CD4-positive, alpha-beta T cell treated with Interferon gamma for 1 hour (primary cell): ENCODE measurements at places on chromosomes 6 and 20.

DNA sequence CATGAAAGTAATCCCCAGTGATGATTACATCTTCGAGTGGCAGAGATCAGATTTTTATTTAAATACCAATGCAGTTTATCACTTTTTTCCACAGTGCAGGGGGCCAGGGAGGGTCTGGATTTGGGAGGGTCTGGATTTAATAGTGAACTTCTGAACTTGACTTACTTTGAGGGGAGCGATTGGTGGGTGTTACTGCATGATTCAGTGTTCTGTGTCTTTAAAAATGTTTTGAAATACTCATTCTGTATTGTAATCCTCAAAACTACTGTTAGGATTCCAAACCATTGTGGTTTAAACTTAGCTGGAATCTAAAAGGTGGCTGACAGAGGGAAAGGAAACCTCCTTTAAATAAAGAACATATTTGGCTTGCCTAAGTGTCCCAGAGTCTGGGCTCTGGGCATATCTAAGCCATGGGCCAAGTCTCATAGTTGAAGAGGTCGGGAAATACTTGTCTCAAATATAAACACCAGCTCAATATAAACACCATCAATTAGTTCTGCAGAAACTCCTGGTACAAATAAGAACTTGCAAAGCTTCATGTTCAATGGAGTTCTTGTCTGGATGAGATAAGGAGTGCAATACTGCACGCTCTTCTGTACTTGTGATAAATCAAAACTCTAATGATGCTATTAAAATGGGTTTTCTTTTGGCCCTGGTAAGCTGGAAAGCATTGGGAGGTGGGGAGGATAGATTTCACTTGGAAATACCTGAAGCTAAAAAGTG is 14.4 kb downstream of the JARID2 start:
- DNase-seq = no peak

DNA sequence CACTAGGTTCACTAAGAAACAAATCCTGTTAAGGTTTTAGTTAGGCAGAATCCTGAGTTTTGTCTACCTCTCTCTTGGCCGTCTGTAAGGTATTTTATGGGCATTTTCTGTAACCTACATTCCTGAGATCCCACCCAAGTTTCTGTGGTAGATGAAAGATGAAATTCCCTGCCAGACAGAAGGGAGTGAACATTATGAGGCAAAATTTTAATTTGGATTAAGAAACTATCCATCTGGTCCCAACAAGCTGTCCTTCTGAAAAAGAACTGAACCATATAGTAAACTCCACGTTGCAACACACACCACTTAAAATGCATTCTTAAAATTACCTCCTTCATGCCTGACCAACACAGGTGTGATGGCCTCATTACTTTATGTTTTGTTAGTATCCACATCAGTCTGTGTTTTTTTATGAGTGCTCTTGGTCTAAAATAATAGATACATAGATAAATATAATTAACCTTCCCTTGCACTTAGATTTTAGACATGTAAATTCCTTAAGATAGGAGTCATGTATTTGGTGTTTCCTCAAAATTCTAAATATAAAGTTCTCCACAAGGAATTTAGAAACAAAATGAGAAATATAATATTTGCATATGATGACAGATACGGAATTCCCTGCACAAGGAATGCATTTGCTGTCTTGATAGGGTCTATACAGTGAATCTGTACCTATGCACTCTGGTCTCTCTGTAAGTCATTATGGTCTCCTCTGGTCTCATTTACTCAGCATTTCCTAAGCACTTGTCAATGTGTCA is 86.5 kb downstream of the CHD6 start:
- no peak for DNase-seq

DNA sequence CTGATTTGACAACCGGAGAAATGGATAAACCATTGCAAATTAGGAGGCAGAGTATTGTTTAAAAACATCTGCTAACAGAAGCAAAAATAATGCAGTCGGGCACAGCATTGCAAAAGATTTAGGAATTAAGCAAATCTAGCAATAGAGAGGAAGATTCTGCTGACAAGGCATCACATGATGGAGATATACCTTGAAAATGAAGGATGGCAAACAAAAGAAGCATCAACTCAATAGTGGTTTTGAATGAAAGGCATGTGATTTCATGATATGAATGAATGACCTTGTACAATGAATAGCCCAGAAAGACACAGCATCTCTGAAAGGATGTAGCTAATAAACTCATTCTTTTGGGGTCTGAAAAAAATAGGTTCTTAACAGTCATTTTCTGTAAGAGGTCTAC is 8.6 kb upstream of the RBM39 start:
- DNase-seq = no peak

- DNase-seq = no peak
Observed at GRCh38 chr20:63172726-63173125, 43.2 kb downstream of the YTHDF1 start.

GRCh38 chr6:48664826-48665225 is 553.8 kb upstream of the PTCHD4 start:
- no peak for DNase-seq

DNA sequence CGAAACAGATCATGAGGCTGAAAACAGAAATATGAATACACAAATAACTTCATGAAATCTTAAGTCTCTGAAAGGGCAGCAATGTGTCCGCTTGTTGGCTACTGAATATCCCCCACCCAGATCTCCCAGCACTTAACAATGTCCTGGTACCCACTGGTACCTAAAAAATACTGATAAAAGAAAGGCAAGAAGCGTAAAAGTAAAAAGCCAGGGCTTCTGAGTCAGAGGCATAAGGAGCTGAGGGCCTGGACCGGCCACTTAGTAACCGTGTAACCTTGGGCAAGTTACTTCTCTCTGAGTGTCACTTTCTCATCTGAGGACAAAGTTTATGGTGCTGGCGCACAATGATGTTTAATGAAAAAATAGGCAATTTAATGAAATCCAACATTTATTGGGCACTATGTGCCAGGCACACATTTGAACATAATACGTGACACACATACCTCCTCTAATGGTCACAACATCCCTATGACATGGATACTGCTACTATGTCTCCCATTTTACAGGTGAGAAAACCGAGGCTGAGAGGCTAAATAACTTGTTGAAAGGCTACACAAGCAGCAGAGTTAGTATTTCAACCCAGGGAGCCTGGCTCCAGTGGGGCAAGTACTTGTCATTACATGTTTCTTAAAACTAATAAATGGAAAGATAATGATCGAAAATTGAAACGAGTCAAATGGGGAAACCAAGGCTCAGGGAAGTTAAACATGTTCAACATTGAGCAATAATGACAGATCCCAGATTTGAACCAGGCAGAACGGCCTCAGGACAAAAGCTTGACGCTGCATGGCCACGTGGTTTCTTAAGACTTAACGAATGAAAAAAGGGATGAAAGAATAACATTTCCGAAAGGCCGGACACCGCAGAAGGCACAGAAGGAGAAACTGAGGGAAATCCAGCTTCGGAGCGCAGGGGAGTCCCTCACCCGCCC is 828 bp downstream of the TP53RK start:
- no peak for DNase-seq

GRCh38 chr6:63394656-63395308 is 75.0 kb upstream of the LGSN start:
- DNase-seq = no peak

GRCh38 chr20:36585410-36586125 is 12.2 kb downstream of the TGIF2 start:
- DNase-seq = no peak

GRCh38 chr6:111774346-111774703 is 98.9 kb downstream of the FYN start:
- no peak for DNase-seq

GRCh38 chr6:86744048-86744447 is 193.3 kb upstream of the HTR1E start:
- no peak for DNase-seq

- no peak for DNase-seq
Observed at GRCh38 chr6:21999012-21999528, 297.8 kb downstream of the PRL start.

DNA sequence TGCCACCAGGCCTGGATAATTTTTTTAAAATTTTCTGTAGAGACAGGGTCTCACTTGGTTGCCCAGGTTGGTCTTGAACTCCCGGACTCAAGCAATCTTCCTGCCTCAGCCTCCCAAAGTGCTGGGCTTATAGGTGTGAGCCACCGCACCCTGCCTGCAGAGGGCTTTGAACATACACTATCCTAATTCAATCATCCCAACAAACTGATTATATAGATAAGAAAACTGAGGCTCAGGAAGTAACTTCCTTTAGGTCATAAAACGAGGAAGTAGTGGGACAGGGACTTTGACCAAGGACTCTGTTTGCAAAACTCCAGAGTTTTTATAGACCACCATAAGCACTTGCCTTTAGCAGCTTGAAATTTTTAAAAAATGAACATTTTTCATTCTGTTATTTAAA is 5.0 kb upstream of the BANF2 start:
- no peak for DNase-seq

DNA sequence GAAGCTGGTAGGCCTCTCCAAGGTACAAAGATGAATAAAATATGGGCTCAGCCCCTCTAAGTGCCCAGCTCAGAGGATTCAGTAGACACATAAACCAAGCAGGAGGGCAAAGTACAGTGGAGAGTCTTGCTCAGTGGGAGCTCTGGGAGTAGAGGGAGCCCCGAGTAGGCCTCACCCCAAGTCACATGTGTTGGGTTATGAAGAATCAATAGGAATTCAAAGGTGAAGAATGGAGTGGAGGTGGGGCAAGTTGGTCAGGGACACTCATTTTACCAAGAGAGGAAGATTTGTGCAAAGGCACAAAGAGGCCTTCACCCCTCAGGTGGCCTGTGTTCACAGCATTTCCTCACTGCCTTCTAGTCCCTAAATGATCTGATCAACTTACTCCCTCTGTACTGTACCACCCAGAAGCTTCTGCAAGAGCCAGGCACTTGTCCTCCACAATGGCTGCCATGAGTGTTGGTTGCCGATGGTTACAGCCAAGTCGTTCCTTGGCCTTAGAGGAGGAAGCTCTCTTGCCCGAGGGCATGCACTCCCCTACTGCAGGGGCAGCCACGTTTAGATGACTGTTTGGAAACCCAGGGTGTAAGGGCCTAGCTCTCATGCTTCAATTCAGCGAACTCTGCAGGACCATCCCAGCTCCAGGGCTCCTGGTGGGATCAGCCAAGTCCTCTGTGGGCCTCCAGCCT is 6.7 kb upstream of the CDKN1A start:
- DNase-seq = no peak

- DNase-seq = no peak
Observed at GRCh38 chr6:144782634-144783033, 497.5 kb downstream of the UTRN start.

DNA sequence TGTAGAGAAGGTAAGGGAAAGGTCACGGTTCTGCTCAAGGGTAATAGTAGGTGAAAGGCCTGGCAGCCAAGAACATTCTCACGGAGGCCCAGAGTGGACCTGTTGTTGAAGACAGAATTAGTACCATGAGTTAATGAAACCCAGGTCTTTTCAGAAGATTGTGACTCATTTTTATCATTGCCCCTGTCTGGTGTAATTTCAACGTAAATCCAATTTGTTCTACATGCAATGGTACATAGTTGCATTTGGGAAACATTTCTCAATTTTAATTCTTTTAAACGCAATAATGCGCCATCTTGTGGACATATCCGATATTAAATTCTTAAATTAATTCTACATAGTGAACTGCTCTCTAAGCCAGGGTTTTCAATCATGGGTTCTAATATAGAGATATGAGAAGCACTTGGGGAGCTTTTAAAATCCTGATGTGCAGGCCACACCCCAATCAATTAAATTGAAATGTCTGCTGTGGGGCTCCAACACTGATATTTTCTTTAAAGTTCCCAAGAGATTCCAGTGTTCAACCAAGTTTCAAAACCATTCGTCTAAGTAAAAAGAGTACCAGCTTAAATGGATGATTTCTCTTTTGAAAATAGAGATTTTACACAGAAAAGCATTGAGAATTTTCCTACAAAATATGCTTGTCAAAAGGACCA is 257.4 kb downstream of the PLCB1 start:
- DNase-seq = no peak

- DNase-seq = no peak
Observed at GRCh38 chr6:114892211-114892610, 549.4 kb upstream of the HS3ST5 start.

DNA sequence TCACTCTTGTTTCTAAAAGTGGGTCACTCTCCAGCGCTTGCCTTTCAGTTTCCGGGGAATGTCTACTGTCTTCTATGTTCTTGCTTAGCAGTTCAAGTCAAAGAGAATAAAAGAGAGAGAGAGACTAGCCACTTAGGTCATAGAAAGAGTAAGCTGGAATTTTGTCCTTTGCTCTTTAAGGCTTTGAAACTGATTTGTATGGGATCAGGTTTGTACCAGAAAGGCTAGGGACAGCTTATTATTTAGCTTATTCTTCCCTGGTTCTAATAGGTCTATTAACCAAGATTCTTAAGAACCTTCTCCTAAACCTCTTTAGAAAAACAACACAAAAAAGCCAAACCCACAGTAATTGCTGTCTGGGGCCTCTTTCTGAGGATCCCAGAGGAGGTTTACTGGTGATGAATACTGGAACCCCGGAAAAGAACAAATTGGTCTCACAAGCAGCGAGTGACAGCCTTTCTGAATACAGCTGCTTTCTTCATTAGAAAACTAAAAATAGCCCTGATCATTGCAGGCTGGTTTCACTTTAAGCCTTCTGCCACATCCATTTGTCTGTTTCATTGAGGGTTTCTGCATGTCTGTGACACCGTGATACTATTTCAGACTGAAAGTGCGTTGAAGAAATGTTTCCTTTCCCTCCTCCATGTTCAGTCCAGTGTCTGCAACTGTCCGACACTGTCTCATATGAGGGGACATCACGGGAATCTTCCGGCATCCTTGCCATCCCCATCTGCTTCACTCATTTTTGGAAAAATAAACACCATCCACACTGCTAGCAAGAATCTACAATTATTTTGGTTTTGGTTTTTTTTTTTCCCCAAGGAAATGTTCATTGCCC is 75.1 kb upstream of the ATXN1 start:
- no peak for DNase-seq

DNA sequence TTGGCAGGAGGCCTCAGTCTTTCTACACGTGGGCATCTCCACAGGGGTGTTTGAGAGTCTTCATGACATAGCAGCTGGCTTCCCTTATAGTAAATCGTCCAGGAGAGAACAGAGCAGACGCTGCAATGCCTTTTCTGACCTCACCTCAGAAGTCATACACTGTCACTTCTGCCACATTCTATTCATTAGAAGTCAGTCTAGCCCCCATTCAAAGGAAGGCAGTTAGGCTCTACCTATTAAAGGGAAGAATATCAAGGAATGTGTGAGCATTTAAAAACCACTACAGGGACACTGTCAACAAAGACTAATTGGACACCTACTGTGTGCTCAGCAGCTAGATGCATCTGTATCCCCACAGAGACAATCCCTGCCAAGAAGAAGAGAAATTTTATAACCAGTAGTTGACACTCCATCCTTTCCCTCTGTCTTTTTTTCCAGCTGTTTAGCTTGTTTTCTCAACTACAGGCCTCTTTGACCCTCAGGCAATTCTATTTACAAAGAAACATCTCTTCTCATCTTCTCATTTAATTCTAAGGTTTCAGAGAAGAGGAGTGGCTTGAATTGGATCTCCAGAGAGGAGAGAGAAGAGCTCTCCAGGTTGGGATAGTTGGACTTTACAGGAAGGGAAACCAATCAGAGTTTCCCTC is 18.6 kb downstream of the ARMC12 start:
- no peak for DNase-seq

DNA sequence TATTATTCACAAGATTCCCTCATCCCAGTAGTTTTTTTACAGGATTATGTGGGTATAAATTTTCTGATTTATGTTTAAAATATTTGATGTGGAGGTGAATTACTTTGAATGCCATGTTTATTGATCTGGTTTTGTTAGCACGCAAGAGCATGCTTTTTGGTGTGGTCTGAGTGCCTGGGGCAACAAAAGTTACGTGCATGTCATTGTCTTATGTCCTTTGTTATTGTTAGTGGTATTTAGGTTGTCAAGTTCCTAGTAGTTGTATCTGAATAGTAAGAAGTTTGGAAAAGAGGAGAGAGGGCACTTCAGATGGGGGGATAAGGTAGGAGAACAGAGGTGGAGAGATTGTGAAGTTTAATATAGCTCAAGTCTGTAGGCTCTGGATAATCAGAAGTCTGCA is 95.0 kb downstream of the ATRN start:
- no peak for DNase-seq
